H54 (cell line): ENCODE measurements at places on chromosomes 2 and 18.

GRCh38 chr18:69216321-69216720 is 184.4 kb upstream of the DOK6 start:
- DNase-seq: no peak

DNA sequence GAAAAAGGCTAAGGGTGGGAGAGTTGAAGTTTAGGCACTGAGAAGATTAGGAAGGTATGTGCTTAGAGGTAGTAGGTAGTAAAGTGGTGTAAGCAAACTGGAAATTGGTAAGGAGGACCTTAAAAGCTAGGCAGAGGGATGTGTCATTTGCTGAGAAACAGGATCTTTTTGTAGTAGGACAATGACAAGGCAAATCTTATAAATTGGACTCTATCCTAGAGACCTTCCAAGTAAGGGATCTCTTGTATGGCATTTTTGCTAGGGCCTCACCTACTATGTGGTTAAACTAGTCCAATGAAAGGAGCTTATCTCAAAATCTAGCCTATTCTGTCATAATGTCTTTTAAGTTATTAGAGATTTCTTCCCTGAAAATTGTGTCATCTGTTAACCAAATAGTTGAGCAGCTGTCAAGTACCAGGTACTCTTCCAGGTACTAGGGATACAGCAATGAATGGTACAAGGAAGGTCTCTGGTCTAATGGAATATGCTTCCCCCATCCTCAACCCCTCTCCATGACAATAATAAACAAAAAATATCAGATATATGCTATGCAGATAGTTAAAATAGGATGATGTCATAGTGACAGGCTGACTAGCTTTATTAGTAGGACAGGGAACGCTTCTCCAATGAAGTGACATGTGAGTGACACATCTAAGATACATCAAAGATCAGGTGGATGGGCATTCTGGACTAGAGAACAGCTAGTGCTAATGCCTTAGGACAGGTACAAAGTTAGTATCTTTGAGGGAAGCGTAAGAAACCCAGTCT is 17.7 kb downstream of the RIOK3 start:
- DNase-seq: no peak

DNA sequence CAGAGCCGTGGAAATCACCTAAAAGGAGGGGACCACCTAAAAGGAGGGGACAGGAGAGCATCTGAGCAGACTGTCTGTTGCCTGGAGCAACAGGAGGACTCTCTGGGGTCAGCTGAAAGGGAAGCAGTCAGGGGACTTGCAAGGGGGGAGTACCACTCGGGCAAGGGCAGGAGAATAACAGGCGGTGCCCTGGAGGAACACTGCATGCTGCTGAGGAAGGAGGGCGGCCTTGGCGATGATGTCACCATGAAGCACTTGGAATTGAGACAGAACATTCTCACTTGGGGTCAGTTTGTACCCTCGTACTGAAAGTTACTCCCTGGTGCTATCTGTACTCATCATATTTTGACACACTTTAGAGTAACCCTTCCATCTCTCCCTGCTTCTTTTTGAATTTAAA is 18.4 kb downstream of the SIX3 start:
- no peak for DNase-seq

GRCh38 chr2:182715121-182715891 is 751 bp upstream of the DNAJC10 start:
- no peak for DNase-seq

- no peak for DNase-seq
Measured at GRCh38 chr2:189203177-189203799, 23.7 kb upstream of the COL5A2 start.

- DNase-seq: peak; percentile 78
Measured at GRCh38 chr2:191247381-191248057, 2.3 kb downstream of the MYO1B start.

DNA sequence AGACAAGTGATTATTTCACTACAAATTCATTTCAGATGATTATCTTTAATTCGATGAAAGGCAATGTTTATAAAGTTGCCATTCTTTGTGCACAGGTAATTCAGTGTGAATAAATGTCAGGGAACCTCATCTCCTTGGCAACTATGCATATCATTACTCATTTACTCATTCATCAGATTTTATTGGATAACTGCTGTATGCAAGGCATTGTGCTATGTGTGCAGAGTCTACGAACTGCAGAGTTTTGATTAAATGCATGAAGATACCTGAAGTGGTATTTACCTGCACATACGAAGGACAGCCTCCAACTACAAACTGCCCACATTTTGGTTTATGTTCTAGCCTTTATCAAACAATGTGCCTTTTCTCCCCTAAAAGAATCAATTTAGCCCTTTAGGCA is 3.5 kb downstream of the RND3 start:
- no peak for DNase-seq

GRCh38 chr18:40949114-40949950 is 1005.7 kb upstream of the PIK3C3 start:
- DNase-seq: no peak

- no peak for DNase-seq
Measured at GRCh38 chr2:195595825-195596224, 61.2 kb upstream of the SLC39A10 start.

DNA sequence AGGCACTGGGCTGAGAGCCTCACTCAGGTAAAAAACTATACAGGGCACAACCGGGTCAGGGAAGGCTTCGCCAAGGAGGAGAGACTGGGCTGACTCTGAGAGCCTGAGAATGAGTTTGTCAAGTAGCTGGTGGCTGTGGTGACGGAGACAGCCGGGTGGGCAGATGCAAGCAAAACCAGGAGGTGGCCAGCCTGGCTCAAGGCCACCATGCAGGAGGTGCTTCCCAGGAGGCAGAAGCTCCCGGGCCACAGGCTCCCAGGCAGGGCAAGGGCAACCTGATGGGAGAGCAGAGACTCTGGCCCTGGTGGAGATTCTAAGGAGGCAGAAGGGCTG is 2.9 kb upstream of the INHBB start:
- DNase-seq: no peak

DNA sequence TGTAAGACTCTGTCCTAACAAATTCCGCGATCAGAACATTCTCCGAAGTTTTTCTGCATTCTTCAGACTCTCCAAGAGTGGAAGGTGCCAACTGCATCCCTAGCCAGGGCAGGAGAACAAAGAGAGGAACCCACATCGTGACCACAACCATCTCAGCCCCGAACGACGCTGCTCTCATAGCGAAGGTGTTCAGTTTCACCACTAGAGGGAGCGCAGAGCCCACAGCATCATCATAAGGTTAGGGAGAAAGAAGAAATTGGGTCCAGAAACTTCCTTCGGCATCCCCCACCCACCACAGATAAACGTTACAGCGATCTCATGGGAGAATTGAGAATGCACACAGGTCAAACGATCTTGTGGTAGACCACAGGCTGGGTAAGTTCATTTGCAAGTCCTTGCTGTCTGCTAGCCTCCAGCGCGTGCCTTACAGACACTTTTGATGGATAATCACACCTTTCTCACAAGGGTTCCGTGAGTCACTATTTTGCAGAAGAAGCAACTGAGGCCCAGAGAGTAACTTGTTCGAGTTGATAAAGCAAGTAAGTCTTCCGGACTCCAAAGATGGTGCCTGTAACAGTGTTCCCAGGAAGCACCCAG is 53.7 kb upstream of the ARL4C start:
- DNase-seq: peak; percentile 60

DNA sequence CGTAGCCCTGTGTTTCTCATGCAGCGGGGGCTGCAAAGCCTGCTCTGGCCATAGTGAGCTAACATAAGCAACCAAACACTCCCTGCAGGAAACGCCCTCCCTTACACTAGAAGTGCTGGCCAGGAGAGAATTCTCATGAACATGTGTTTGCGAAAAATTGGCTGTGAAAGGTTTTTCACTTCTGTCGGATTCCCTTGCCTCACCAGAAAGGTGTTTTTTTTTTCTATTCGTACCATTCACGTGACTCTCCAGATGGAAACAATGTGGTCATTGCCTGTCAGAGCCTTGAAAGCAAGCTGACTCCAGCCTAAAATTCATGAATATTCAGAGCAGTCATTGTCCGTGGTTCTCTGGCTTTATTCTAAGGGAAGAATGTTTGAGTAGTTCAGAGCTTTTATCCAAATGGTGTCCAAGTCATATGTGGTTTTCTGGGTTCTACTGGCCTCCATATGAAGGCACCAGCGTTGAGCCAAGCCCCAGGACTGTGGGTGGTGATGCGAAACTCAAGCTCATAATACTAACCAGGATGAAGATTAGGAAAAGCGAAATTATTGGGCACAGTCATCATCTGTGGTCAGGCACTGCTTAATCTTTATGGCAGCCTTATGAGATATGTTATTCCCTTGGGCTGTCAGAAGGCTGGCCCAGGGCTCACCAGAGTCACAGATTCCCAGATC is 236.4 kb downstream of the ALPK2 start:
- no peak for DNase-seq

DNA sequence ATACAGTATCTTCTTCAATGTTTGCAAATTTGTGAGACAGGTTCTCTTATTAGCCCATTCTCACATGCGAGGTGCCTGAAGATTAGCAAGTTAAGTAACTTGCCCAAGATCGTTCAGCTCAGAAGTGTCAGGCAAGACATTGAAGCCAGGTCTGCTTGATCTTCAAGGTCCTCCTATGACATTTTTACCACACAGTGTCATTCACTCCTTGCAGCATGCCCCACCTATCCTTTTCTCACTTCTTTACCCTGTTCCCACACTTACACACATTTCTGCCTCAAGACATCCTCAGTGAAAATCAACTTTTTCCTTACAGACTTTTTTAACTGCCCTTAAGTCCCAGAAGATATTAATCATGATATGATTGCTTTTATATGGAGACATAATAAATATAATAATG is 73.8 kb downstream of the SCN2A start:
- DNase-seq: no peak

GRCh38 chr2:186919296-186919695 is 70.3 kb upstream of the ZSWIM2 start:
- DNase-seq: peak; percentile 19

GRCh38 chr2:122100346-122100745 is 344.9 kb downstream of the TSN start:
- DNase-seq: no peak

DNA sequence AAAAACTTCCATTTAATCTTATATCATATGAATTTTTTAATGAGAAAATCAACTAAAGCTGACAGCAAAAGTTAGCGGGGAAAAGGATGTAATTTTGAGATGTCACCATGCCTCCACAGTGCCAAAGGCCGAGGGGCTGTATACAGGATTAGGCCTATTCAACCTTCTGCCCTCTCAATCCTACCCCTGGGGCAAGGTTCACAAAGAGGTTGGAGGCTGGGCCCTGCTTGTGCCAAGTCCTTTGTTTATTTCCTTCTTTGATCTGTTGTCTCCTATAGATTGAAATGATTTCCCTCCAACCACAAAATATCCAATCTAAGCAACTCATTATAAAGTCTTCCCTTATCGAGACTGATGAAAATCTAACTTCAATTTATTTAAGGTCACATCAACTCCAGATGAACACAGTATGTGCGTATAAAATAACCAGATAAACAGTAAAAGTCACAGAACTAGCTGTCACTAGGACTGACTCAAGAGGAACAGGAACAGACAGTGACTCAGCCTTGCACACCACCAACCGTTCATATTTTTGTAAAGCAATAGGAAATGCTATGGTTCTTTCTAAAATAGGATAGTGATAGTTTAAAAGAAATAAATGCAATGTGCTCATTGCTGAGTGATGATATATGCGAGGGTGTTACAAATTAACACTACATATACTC is 95.8 kb downstream of the SLC25A12 start:
- DNase-seq: peak; percentile 39

DNA sequence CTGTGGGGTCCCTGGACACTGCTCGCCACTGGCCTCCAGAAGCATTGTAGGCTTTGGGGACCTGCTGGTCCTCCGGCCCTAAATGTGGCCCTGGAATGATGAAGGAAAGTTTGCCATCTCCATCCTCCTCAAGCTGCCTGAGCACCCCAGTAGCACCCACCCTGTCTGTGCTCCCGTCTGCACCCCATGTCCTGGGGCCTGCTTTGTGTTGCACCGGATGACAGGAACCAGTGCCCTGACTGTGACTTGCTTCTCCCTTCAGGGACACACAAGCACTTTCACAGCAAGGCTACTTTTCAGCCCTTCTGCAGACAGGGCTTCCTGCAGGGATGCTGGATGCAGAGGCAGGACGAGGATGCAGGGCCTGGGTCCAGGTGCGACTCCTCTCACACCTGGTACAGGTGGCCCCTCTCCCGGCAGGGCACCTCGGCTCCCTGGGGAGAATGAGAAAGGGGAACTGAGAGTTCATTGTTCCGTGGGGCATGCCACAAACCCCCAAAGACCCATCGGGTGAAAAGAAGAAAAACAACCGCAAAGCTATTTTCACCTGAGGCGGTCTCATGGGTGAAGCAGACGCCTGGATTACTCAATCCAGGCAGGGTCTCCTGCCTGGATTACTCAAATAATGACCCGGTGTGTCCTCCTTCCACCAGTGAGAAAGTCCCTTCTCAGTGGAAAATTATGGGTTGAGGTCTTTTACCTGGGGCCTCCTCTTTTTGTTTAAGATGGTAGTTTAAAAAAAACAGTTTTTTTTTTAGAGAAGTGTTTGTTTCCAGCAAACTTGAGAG is 74.9 kb downstream of the LONRF2 start:
- DNase-seq: no peak

DNA sequence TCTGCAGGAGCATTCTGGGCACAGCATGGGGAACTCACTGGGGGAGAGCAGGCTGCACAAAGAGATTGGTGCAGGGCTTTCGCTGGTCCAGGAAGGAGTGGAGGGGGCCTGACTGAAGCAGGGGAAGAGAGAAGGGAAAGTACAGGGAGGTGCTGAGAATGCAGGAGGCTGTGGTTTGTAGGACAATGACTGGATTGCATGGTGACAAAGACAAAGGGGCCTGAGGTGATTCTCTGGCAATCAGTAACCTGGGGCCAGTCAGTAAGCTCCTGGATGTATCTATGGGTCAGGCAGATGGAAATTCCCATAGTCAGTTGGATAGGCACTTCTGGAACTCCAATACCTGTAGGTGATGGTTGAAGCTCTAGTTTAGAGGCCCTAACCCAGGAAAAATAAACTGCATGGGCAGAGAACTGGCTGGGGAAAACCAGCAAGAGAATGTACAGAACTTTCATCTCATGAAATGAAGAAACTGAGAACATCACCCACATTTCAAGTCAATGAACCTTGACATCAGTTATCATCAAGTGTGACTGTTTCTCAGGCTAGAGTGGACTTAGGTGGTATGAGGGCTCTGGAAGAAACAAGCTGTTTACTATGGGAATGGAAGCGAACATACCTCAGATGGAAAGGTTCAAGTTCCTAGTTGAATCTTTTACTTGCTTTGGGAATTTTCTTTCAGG is 193.2 kb downstream of the TPGS2 start:
- DNase-seq: no peak

DNA sequence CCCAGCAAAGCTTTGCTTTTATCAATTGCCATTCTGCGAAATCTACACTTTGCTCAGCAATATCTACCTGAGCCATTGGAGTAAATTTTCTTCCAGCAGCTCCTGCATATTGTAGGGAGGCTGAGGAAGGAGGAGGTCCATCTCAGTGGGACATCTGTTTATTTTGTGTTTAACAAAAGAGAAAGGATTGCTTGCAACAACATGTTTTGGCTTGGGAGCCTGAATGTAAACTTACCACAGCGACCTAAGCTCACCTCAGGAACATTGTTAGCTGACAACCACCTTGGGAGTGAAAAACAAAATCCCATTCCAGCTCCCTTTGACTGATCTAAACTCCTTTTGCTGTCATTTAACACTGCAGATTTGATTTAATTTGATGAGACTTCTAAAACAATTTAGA is 356.1 kb downstream of the SS18 start:
- no peak for DNase-seq
